Esophagus muscularis mucosa (tissue), 4 donors: ENCODE measurements at places on chromosomes 6 and 20.

- no peaks in the 10 kb centered on the region for H3K36me3 ChIP-seq
- H3K27me3 ChIP-seq, result no peaks in the 10 kb centered on the region
- no peak overlapping the region for H3K4me3 ChIP-seq
- H3K4me1 ChIP-seq, result no peaks in the 10 kb centered on the region
These were observed 16.9 kb downstream of the FUT9 start for GRCh38 chr6:96032661-96033060.

DNA sequence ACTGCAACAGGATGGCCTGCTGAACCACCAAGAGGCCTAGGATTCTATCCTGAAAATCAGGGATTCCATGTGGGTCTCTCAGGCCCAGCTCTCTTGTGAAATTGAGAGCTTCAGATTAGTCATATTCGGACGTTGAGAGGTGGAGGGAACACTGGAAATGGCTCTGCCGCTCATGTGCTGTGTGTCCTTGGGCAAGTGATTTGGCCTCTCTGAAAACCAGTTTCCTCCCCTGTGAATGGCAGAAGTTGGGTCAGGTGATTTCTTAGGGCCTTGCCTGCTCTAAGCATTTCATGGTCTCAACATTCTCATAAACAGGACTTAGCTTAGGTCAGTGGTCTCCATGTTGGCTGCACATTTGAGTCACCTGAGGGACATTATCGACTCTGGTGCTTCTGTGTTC, 470.1 kb downstream of the PREX1 start:
- DNase-seq, result no peak
- H3K36me3 ChIP-seq, result no peaks in the 10 kb centered on the region
- no peaks in the 10 kb centered on the region for H3K4me1 ChIP-seq
- no peaks in the 10 kb centered on the region for H3K27me3 ChIP-seq

DNA sequence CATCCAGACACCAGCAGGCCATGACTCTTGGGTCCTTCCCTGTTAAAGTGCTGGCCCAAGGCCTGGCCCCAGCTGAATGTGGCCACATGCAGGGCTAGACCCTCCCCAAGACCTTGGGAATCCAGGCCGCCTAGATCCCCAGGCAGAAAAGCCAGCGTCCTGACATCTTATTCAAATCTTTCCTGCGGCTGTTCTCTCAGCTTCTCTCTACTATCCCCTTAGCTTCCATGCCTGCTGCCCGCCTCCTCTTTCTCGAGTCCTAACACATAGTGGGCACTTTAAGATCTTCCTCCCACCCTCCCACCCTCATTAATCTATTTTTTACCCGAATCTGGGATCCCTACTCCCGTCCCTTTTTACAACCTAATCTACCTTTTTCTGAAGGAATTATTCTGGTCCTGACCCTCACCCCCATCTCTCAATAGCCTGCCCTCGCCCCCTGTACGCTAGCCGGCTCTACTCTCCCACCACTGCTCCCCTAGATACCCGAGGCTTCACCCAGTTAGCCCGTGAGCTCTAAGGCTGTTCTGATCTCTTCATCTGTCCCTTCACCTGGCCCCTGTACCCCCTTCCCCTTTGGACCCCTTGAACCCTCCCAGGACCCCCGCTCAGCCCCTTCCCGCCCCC, at the start of gene CCHCR1:
TSS of gene CCHCR1 (minus strand) at position 290 of the 627 bp plus-strand sequence. CDS start at position 88, 202 bp downstream.
- H3K27me3 ChIP-seq, result no peaks in the 10 kb centered on the region
- no peak for DNase-seq
- peaks cover 38% of the 10 kb centered on the region for H3K36me3 ChIP-seq
- H3K4me3 ChIP-seq, result peak within 1 kb of the TSS; percentile 71
- peak within 1 kb of the TSS; percentile 77 for H3K27ac ChIP-seq
- H3K4me1 ChIP-seq, result peaks cover 26% of the 10 kb centered on the region

GRCh38 chr6:148027201-148027600, 315.4 kb upstream of the SASH1 start:
- no peak overlapping the region for H3K4me3 ChIP-seq
- DNase-seq, result no peak
- no peaks in the 10 kb centered on the region for H3K27me3 ChIP-seq

- no peak overlapping the region for H3K27ac ChIP-seq
- H3K27me3 ChIP-seq, result no peaks in the 10 kb centered on the region
- no peaks in the 10 kb centered on the region for H3K4me1 ChIP-seq
- no peaks in the 10 kb centered on the region for H3K36me3 ChIP-seq
- no peak for DNase-seq
These were observed 1.9 kb downstream of the RBBP8NL start for GRCh38 chr20:62425281-62426058.

DNA sequence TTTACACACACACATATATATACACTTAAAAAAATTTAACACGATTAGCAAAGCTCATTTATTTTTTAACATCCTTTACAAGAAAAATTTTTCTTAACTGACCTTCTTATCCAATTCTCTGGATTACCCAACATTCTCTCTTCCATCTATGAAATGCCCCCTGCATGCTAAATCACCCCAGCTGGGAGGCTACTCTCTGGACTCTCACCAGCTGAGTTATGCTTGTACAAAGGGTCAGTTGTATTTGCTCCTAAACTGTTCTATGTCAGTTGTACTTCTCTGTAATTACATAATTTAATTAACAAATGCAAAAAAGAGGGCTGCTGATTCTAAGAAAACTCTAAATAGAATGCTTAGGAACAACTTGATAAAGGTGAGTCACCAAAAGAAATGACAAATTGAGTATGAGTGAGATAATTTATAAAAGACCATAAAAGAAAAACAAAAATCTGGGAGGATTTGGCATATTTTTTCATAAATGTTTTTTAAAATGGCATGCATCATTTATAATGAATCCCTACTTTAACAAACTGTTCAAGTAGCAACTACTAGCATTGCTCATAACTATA, 120.5 kb downstream of the KIF13A start:
- peak overlapping the region; percentile 61 for H3K27ac ChIP-seq
- no peaks in the 10 kb centered on the region for H3K27me3 ChIP-seq
- peaks cover 88% of the 10 kb centered on the region for H3K4me1 ChIP-seq

DNA sequence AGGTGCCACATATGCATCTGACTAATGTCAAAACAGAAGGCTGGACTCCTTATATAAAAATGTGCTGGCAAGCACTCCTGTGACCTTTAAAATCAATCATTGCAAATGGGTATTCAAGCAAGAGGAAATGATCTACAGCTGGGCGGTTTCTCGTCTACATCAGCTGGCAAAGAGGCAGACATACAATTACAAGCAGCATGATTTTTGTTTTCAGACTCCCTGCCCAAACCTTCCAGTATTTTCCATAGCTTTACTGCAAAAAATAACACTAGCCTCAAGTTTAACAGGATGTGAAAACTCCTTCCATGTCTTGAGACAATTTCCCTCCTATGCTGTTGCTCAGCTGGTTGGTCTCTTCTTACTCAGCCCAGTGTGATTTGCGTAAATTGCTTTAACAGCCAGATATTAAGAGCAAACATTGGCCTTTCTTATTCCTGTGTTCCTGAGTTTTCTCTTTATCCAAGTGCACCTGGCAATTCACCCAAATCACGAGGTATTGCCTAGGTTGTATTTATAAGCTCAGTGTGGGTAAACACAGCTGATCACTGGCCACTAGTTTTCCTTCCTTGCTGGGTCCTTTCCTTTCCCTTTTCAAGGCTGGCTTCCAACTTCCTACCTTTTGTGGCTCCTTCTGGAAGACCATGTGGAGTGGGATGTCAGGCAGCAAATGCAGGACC, 130.4 kb downstream of the MOXD1 start:
- no peaks in the 10 kb centered on the region for H3K36me3 ChIP-seq
- no peak overlapping the region for H3K27ac ChIP-seq
- no peak for DNase-seq
- H3K4me1 ChIP-seq, result peaks cover 13% of the 10 kb centered on the region

GRCh38 chr6:16397623-16398022, 159.2 kb downstream of the GMPR start:
- no peak overlapping the region for H3K27ac ChIP-seq
- no peaks in the 10 kb centered on the region for H3K36me3 ChIP-seq
- H3K4me3 ChIP-seq, result no peak overlapping the region
- H3K27me3 ChIP-seq, result no peaks in the 10 kb centered on the region
- no peak for DNase-seq

DNA sequence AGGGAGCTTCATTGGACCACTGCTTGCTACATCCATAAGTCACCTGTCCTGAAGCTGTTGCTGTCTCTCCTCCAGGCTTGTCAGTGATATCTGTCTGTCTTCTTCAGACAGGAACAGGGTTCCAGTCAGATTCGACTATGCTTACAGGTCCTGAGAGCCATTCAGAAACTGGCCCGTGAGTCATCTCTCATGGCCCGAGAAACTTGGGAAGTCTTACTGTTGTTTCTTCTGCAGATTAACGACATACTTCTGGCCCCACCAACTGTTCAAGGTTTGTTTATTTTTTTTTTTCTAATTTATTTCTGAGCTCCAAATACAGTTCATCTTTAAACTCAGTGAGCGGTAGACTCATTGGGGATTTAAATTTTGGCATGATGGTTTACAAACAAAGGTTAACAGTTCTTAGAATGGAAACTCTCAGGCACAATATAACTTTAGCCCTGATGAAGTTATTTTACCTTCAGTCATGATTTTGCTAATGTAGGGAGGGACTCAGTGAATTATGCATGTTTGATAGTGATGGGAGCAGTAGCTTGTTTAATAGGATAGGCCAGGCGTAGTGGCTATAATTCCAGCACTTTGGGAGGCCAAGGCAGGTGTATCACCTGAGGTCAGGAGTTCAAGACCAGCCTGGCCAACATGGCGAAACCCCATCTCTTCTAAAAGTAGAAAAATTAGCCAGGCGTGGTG, 24.7 kb downstream of the RALGAPB start:
- peaks cover 94% of the 10 kb centered on the region for H3K36me3 ChIP-seq
- H3K4me1 ChIP-seq, result no peaks in the 10 kb centered on the region
- DNase-seq, result no peak
- no peak overlapping the region for H3K4me3 ChIP-seq

DNA sequence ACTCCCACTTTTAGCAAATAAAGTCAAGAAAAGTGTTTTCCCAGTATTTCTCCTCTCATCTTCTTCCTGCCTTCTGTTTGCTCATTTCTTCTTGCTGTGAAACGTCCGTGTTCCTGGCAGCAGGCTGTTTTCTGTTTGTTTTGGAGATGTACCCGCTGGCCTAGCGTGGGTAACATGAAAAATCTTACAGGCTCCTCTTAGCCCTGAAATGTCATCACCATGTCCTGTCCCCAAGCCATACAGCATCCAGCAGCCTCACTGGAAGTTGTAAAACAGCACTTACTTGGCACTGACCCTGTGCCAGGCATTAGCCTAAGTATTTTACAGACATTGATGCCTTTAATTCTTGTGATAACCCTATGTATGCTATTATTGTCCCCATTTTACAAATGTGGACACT, 371.1 kb downstream of the FOXA2 start:
- no peak for DNase-seq
- H3K27me3 ChIP-seq, result peaks cover 19% of the 10 kb centered on the region
- H3K4me1 ChIP-seq, result no peaks in the 10 kb centered on the region
- H3K36me3 ChIP-seq, result no peaks in the 10 kb centered on the region

GRCh38 chr20:54995553-54995952, 520.2 kb downstream of the DOK5 start:
- H3K36me3 ChIP-seq, result no peaks in the 10 kb centered on the region
- no peaks in the 10 kb centered on the region for H3K4me1 ChIP-seq
- H3K4me3 ChIP-seq, result no peak overlapping the region

DNA sequence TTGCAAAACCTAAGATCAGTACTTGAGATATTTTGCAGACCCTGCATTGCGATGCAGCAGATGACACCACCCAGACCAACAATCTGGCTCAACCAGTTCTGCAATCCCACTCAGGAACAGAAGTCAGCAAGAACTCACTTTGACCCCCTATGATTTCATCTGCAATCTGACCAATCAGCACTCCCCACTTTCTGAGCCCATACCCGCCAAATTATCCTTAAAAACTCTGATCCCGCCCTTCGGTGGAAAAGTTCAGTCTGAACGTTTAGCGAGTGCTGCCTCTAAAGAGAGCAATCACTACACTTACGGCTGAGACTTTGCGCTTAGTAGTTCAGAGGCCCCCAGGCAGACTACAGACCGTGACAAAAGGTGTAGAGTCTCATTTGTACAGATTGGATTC, 17.3 kb upstream of the KIAA1586 start:
- H3K4me1 ChIP-seq, result no peaks in the 10 kb centered on the region
- H3K27ac ChIP-seq, result no peak overlapping the region
- no peak overlapping the region for H3K4me3 ChIP-seq
- no peak for DNase-seq
- H3K27me3 ChIP-seq, result no peaks in the 10 kb centered on the region
- no peaks in the 10 kb centered on the region for H3K36me3 ChIP-seq

DNA sequence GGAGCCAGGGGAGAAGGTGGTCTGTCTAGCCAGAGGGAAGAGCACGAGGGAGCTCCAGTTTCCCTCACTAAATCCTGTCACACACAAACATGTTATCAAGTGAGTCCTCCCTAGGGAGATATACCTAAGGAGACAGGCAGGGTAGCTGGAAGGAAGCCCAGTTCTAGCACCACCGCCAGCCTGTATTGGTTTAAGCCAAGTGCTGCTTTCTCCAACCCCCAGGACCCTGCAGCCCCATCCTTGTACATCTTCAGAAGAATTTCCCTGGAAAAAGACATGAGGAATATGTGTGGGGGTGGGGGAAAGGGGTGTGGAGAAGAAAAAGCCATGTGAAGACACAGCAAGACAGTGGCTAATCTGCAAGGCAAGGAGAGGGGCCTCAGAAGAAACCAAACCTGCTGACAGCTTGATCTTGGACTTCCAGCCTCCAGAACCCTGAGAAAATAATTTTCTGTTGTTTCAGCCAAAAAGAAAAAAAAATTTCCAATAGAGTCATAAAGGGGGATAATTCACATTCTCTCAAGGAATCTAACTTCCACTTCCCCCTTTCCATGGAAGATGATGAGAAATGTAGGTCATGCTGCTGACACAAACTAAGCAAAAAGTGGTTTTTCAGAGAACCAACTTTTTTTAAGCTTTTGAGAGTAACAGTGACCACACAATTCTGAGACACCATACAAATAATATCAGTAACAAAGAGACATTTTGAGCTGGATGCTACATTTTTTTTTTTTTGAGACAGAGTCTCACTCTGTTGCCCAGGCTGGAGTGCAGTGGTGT, 103.2 kb upstream of the PRDM1 start:
- no peak for DNase-seq
- no peaks in the 10 kb centered on the region for H3K27me3 ChIP-seq
- no peak overlapping the region for H3K27ac ChIP-seq
- H3K4me3 ChIP-seq, result no peak overlapping the region

GRCh38 chr6:122553697-122554096, 56.5 kb upstream of the PKIB start:
- no peaks in the 10 kb centered on the region for H3K4me1 ChIP-seq
- H3K27me3 ChIP-seq, result no peaks in the 10 kb centered on the region
- H3K4me3 ChIP-seq, result no peak overlapping the region
- H3K27ac ChIP-seq, result no peak overlapping the region
- no peak for DNase-seq

GRCh38 chr6:169177516-169178166, 76.0 kb downstream of the THBS2 start:
- DNase-seq, result no peak
- no peak overlapping the region for H3K27ac ChIP-seq
- H3K36me3 ChIP-seq, result no peaks in the 10 kb centered on the region
- H3K27me3 ChIP-seq, result no peaks in the 10 kb centered on the region

- H3K27ac ChIP-seq, result no peak overlapping the region
- no peak for DNase-seq
- peaks cover 71% of the 10 kb centered on the region for H3K4me1 ChIP-seq
- H3K27me3 ChIP-seq, result peaks cover 51% of the 10 kb centered on the region
These were observed 2.1 kb downstream of the DLL1 start for GRCh38 chr6:170288852-170289179.
